ENCODE measurements at places on chromosomes 12 and 14.

DNA sequence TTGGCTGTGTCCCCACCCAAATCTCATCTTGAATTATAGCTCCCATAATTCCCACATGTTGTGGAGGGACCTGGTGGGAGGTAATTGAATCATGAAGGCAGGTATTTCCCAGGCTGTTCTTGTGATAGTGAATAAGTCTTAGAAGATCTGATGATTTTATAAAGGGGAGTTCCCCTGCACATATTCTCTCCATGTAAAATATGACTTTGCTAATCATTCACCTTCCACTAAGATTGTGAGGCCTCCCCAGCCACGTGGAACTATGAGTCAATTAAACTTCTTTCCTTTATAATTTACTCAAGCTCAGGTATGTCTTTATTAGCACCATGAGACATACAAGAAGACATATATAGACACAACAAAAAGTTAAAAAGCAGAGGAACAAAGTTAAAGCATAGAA lies 120.0 kb downstream of the CPNE8 start:
- no peak for DNase-seq

DNA sequence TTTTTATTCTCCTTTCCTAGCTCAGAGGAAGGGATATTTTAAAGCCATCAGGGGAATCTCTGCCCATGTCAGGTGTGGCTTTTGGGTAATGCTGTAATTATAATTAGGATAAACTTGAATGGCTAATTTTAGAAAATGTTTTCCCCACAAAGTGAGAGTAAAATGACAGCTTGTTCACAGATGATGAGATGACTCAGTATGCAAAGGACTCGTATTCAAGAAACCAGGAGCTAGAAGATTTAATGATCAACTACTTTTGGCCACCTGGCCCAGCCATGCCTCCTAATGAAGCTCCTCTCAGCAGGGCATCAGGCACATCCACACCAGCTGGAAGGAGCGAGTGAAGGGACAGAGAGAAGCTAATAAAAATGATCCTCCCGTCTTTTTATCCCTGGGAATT lies 29.0 kb upstream of the PLEKHG7 start:
- no peak for DNase-seq

GRCh38 chr12:39912211-39912980 lies 193.5 kb downstream of the SLC2A13 start:
- no peak for DNase-seq

DNA sequence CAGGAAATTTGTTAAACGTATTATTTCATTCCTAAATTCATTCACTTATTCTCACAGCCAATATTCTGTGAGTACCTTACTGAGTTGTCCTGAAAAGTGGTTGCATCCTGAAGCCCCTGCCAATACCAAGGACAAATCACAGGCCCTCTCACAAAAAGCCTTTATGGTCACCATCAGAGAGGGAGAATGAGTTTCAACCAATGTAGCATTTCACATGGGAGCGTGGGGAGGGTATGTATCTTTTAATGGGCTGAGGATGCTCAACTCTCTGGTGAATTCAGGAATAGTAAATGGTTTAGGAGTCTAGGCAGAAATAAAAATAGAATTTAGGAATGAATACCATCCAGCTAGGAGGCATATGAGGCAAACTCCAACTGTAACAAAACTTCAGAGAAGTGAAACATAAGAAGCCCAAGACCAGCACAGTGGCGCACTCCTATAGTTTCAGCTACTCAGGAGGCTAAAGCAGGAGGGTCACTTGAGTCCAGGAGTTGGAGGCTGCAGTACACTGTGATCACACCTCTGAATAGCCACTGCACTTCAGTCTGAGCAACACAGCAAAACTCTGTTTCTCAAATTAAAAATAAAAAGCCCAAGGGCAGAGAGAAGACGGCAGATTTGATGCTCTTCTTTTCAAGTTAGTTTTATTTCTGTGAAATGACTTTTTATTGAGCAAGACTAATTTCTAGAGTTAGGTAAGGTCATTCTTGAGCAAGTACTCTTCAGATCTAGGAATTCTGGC lies 142.7 kb downstream of the HMGA2 start:
- no peak for DNase-seq

DNA sequence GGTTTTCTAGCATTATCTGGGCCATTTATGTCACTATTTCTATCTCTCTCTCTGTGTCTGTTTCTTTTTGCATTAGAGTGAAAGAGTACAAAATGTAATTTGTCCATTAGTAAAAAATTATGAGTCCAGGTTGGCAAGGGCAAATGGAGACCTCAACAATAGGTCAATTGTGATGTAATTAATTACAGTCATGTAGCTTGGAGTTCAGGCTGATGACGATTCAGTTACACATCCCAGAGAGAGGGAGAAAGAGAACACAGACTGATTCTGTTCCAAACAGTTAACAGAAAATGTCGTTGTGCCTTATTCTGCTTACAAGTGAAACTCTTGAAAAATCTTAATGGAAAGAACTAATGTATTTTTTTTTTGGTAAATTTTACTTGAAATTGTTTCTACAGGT lies 83.3 kb downstream of the ATXN7L3B start:
- no peak for DNase-seq

GRCh38 chr14:23069413-23069806 lies 12.1 kb upstream of the CDH24 start:
- no peak for DNase-seq

DNA sequence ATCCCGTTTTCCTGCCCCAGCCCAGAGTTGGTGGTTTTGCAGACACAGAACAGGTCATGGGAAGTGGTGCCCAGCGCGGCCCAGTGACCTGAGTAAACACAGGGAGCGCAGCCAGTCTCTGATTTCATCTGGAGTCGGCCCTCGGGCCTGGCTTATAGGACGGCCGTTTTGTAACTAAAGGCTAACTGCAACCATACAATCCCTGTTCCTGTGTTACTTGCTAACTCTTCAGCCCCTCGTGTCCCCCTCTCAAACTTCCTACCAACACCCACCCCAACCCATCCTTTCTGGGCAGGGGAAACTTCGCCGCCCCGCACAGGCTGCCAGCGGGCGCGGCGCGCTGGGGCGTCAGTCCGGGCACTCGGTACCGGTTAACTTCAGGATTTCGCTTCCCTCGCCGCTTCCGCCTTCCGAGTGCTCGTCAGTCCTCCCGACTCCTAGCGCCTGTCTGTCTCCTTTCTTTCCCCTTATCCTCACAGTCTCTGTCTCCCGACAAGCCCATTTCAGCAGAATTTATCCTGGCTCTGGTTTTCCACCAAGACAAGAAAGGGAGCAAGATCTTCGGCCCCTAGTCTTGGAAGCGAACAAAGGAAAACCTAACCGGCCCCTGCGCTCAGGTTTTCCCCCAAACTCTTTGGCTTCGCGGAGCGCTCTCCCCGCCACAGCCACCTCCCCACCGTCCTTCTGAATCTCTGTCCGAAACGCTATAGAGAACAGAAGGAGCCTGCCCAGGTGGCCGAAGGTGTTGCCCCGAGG lies 2.0 kb downstream of the SIX1 start:
- DNase-seq: no peak

DNA sequence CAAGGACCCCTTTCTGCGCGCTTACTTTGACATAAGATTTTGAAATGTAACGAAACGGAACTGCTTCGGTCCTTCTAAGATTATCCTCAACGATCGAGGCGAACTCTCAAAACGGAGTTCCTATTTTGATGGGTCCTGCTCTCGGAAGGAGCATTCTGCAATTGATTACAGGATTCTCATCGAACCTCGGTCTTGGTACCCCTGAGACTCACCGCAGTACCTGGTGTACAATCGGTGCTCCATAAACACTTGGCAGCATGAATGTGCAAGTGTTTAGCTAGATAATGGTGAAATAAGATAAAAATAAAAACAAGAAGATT lies 530 bp upstream of the NEMF start:
- no peak for DNase-seq

- no peak for DNase-seq
Measured at GRCh38 chr12:49554266-49554665, 13.7 kb downstream of the MCRS1 start.

DNA sequence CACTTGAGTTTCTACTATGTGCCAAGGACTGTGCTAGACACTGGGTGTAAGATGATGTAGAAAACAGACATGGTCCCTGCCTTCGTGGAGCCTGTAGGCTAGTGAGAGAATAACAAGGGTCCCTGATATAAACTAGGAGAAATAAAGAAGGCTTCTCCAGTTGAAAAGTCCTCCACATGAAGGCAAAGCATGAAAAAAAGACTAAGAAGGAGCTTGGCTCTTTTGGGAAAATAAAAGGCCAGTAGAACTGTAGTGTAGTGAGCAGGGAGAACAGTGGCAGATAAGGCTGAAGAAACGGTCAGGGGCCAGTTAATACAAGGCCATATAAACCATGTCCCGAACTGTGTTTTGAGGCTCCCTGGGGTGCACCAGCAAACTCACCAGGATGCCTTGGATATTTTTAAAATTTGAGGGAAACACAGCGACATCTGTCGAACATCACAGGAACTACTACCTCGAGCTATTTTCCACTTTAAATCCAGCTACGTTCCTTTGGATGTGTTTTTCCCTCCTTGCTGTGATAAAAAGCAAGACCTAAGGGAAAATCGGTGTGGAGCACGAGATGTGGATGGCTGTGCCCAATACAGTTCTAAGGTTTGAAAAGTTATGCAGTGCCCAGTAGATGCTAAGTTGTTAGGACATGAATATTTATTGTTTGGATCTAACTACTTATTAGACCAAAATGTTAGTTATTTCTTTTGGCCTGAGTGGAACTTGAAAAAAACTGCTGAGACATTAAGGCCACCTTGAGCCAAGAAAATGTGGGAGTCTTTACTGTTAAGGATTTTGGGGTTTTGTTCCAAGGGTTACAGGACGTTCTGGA lies 8.5 kb upstream of the CFL2 start:
- no peak for DNase-seq

- no peak for DNase-seq
Measured at GRCh38 chr14:99296517-99296916, 24.5 kb upstream of the BCL11B start.

DNA sequence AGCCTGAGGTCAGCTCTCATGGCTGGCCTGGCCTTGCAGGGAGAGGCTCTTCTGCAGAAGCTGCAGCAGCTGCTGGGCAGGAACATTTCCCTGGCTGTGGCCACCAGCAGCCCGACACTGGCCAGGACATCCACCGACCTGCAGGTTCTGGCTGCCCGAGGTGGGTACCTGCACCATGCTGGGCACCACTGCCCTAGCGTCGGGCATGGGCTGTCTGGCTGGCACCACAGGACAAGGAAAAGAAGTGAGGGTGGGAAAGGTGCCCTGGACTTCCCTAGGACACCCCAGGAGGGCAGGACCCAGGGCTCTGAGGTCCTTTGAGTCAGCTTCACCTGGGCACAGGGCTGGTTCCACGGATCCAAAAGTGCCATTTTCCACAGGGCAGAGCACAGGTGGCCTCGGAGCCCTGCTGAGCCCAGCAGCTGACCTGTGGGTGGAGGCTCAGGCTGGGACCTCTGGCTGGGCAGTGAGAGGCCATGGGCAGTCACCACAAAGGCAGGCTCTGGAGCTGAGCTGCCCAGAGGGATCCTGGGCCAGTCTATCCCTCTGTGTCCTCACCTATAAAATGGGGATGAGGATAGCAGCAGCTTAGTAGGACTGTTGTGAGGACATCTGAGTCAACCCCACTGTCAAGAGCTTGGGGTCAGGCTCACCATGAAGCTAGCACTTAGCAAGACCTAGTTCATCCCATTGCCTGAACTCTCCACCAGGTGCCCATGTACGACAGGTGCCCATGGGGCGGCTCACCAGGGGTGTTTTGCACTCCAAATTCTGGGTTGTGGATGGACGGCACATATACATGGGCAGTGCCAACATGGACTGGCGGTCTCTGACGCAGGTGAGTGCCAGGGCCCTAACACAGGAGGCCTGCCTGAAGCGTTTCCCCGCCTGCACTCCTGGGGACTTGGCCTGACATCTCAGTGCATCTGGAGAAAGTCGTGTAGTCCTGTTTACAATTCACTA lies 4.9 kb downstream of the PLD4 start:
- no peak for DNase-seq

GRCh38 chr12:42236017-42236416 lies 2.0 kb downstream of the YAF2 start:
- DNase-seq: no peak

- DNase-seq: no peak
Measured at GRCh38 chr14:96053600-96054381, 14.6 kb downstream of the C14orf132 start.

DNA sequence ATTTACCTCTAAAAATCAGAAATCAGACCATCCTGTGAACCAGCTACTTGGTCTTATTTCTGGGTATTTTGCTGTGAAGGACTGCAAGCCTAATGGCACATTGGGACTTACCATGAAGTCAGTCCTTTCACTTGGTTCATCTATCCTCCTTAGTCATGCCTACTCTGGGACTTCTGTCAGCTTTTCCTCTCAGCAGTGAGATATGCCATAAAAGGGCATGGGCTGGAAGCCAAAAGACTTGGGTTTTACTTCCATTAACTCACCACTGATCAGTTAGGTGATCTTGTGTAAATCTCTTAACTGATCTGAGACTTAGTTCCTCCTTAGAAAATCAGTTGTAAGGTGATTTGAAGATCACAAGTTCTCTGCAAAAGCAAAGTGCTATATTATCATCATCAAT lies 116.5 kb downstream of the PAH start:
- DNase-seq: no peak

DNA sequence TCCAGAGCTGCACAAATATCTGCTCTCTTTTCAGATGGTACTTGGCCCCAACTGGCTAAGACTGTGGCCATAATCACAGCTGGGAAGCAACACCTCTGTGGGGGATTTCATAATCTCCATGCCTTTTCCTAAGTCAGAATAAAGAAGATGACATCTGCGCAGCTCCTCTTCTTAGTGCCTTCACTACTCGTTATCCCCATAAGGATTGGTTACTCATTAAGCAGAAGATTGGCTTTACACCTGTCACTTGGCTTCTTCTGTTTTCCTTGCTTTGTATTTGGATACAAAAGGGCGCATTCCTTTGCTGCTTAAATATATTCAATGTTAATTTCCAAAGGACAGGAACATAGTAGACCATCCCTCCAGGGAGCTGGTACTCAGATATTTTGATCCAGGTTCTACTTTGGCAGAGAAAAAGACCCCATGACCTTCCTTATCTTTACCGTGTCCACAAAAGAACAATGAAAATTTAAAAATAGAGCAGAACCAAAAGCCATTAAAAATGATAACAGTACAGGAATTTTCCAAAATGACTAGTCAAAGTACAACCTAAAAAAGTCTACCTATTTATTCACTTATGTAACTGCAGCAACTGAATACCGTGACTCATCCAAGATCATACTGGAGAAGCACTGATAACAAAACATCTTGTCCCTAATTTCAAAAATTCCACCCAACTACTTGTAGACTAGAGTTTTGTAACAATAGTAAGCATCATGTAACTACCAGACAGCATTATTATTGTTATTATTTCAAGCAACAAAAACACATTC lies 352.3 kb upstream of the TMPO start:
- no peak for DNase-seq

- DNase-seq: no peak
Measured at GRCh38 chr14:95832012-95832411, 44.6 kb upstream of the TUNAR start.

- no peak for DNase-seq
Measured at GRCh38 chr12:89731089-89731488, 22.5 kb upstream of the ATP2B1 start.

DNA sequence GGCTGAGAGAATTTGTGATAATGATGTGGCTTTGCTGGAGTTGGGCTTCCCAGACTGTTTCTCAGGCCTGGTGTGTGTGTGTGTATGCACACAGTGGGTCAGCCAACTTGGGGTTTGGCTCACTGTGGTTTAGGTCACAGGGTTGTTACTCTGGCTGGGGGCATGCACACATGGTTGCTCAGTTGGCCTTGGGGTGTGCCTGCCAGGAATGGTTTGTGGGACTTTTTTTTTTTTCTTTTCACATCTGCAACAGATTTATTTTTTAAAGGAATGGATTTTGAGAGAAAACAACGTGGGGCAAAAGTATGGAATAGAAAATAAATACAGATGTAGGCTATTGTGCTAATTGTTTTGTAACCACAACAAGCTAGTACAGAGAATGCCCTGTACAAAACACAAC lies 25.0 kb upstream of the GTF2A1 start:
- no peak for DNase-seq

- DNase-seq: no peak
Measured at GRCh38 chr12:124848621-124849380, 14.9 kb downstream of the SCARB1 start.
